ENCODE measurements at places on chromosomes 12 and 14.

- DNase-seq: peak; percentile 32
These were observed 7.6 kb upstream of the EXD2 start for GRCh38 chr14:69183735-69184134.

GRCh38 chr14:32377046-32377646, 48.0 kb downstream of the AKAP6 start:
- no peak for DNase-seq

GRCh38 chr12:122452701-122453285, 30.3 kb upstream of the CLIP1 start:
- no peak for DNase-seq

- DNase-seq: no peak
These were observed 506.4 kb downstream of the MED13L start for GRCh38 chr12:115771065-115771464.

- DNase-seq: peak; percentile 57
These were observed 22.3 kb downstream of the PLEKHG3 start for GRCh38 chr14:64726585-64726890.

- no peak for DNase-seq
These were observed 15.1 kb downstream of the EPYC start for GRCh38 chr12:90989686-90990111.

GRCh38 chr12:56118688-56119357, 757 bp downstream of the ZC3H10 start:
- no peak for DNase-seq

DNA sequence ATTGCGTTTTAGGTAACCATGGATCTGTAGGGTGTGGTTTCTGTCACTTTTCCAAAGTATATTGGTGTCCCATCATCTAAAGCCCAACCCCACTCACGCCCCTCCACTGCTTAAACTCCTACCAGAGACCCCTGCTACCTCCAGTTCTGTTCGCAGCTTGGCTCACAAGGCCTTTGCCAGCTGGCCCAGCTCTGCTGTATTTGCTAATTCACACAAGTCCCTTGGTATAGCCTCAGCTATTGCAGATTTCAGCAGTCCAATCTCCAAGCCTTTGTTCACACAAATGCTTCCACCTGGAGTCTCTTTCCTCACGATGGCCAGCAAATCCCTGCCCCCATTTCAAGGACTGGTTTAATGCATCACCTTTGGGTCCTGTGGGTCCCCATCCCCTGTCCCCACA, 24.2 kb downstream of the ISCA2 start:
- DNase-seq: no peak

GRCh38 chr14:89564286-89564957, 147.4 kb upstream of the FOXN3 start:
- peak; percentile 49 for DNase-seq

DNA sequence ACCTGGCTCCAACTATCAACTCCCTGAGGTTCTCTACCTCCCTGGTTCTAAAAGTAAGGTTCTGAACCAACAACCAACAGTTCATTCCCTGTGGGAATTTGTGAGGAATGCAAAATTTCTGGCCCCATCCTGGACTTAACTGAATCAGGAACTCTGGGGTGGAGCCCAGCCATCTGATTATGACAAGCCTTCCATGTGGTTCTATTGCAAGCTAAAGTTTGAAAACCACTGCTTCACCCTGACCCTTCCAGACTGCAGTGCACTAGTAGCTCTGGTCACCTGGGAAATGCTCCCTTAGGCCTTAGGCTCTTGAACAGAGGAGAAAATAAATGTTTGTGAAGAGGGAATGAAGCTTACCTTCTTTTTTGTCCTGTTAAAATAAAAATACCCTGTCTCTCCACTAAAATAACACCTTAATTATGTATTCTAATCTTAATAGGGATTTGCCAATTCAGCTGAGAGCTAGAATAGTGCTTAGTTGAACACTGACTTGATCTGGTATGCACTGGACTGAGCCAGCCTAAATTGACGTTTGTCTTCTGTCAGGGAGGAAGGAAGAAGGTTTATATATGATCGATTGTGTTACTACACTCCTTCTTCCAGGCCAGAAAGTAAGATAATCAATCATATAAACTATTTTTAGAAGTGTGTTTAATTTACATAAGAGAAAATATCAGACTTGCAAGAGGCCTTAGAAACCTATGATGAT, 39.1 kb upstream of the DDHD1 start:
- DNase-seq: no peak

GRCh38 chr14:65745396-65746190, 333.1 kb downstream of the FUT8 start:
- no peak for DNase-seq

DNA sequence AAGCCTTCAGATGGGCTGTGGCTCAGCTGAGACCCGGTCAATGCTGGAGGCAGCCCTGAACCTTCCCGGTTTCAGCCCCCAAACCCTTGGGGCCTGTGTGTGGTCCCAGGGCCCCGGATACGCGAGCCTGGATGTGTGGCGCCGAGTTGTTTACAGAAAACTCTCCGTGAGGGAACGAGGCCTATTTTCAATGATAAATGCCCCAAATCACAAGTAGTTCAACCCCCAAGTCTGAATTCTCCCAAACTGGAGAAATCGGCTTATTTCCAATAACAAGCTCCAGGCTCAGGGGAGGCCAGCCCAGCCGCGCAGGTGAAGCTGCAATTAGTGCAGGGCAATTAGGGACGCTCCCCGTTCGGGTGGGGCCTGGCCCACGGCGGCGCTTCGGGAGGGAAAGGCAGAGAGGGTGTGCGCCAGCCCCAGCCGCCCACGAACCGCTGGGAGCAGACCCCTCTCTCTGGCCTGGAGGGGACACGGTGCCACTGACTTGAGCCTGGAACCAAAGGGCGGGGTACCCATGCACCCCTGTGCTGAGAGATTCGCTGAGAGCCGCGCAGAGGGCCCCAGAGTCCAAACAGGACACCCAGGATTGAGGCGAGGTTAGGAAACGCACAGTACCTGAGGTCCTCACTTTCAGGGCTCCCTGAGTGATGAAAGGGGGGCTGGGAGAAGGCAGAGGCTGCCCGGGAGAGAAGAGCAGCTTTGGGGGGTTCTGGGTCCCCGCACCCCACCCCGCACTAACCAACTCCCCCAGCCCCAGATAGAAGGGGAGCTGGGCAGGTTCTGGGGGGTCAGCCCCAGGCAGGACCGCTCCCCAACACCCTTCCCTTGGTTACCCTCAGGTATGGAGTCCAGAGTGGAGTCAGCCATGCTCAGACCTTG, 14.2 kb upstream of the ANKRD9 start:
- no peak for DNase-seq

- DNase-seq: peak; percentile 25
These were observed 33.8 kb downstream of the DMAC2L start for GRCh38 chr14:50345846-50346422.

GRCh38 chr14:99272899-99273765, 1.1 kb upstream of the BCL11B start:
- DNase-seq: no peak

- peak; percentile 51 for DNase-seq
These were observed 64.0 kb downstream of the MON2 start for GRCh38 chr12:62530596-62530995.

DNA sequence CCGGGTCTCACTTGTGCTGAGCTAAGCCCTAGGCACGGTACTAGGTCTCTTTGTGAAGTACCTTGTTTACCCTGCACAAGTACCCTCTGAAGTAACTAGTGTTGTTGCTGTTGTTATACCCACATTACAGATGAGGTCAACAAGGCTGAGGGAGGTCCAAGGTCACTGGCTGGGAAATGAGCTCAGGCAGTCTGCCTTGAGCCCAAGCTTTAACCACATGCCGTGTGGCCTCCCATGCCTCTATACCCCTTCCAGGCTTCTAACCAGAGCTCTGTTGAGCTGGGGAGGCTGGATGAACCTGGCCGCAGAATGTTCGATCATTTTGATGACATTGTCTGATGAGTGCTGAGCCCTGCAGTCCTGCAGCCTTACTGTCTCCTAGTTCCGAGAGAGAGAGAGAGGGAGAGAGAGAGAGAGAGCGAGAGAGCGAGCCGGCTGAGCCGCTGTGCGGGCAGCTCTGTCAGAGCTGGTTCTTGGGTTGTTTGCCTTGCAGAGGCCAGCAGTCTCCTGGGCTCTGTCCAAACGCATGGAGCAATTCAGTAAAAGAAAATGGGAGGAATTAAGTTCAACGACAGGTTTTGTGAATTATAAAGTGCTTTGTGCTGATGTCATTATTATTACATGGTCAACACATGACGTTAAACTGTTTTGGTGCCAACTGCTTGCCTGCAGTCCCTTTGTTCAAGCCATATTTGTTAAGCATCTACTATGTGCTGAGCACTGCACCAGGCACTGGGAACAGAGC, 13.1 kb downstream of the JDP2 start:
- DNase-seq: peak; percentile 68

DNA sequence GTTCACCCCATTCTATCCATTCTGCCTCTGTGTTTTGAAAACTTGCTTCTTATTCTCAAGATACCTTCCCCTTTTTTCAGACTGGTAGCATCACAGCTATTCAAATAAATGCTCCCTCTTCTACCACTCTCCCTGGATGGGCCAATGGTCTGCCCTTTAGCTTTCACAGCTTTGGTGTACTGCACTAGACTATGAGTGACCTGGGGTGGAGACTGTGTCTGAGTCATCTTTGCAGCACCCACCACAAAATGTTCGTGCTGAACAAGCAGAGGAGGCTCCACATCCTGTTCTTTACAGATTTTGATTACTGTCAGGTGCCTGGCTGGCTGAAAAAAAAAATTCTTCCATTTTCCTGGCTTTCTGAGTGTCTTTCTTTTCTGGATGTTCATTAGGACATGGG, 1104.1 kb upstream of the TMEM132C start:
- peak; percentile 77 for DNase-seq

DNA sequence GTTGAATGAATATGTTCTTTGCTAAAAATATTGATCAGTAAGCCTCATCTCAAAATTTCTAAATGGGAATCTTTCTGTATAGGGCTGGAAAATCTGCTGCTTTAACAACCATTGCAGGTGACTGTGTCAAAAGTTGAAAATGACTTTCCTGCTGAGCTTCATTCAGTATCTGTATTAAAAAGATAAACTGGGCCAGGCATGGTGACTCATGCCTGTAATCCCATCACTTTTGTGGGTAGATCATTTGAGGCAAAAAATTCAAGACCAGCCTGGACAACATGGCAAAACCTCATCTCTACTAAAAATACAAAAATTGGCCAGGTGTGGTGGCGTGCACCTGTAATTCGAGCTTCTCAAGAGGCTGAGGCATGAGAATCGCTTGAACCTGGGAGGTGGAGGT, 213.7 kb upstream of the SYT10 start:
- DNase-seq: no peak

- peak; percentile 84 for DNase-seq
These were observed at the start of gene SLC6A15 for GRCh38 chr12:84912198-84913128. SLC6A15 (minus strand) TSS chr12:84912799; CDS start chr12:84892120, 20,679 bp downstream.

- peak; percentile 22 for DNase-seq
These were observed 12.3 kb downstream of the DENND5B start for GRCh38 chr12:31578632-31579031.

GRCh38 chr12:86838711-86839110, 582.5 kb upstream of the MGAT4C start:
- peak; percentile 3 for DNase-seq

DNA sequence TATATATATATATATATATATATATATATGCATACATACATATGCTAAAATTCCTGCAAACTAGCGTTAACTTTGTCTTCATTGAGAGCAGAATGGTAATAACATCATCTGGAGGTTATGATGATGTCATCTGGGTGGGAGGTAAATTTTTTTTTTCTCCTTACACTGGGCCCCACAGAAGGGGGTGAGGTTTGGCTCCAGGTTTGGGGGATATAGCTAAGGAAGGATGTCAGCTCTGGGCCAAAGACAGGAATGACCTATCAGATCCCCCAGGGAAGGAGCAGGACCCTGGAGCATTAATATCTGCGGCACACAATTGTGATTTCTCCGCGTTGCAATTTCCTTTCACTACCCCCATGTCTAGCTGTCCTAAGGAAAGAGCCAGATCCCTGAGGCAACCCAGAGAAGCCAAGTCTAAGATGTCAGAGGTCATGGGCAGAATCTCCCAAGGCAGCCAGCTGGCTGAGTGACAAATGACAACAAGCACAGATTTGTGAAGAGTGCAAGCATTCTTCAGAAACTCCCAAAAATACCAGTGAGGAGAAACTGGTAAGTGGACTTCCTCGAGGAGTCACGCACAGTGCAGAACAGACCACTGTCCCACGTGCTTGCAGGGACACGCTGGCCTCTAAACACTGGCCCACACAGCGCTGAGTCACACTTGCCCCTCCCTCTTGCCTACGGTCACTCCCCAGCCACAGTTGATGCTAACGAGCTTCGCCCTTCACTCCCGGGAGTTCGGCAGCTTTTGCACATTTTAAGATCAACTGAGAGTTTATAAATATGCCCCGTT, 9.9 kb downstream of the UBC start:
- DNase-seq: peak; percentile 77

- DNase-seq: no peak
These were observed at the start of gene RBP5 for GRCh38 chr12:7128681-7129286. RBP5 (minus strand) TSS chr12:7128889; CDS start chr12:7128775, 114 bp downstream.

GRCh38 chr12:42483521-42483790, 106.1 kb downstream of the PRICKLE1 start:
- DNase-seq: no peak

GRCh38 chr14:90354551-90355298, 23.0 kb upstream of the NRDE2 start:
- no peak for DNase-seq

- DNase-seq: no peak
These were observed 9.2 kb upstream of the APOLD1 start for GRCh38 chr12:12776261-12776660.

DNA sequence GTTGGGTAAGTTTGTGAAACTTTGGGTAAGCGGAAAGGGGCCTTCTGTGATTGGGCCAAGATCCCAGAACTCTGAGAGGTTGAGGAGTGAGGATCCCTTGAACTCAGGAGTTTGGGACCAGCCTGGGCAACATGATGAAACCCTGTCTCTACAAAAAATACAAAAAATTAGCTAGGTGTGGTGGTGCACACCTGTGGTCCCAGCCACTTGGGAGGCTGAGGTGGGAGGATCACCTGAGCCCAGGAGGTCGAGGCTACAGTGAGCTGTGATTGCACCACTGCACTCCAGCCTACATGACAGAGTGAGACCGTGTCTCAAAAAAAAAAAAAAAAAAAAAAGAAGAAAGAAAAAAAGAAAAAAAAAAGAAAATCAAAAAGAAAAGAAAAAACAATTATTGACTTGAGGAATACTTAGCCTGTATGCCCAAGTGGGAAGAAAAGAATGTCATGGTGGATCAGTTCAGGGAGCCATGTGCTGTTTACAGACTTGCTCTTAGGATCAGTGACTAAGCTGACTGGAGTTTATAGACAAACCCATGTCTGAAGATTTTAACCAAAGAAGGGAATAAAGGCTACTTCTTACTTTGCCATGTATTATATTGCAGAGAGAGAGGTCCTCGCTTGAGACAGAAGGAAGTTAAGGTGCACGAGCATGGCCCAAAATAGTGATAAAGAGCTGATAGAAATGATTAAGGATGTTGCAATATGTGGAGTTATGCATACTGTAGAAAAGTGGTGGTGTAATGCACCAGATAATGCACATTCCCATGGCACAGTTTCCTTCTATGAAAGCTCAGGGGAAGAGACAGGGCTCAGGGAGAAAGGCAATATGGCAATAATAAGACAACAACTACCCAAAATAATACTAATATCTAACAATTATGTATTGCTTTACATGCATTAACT, 881 bp downstream of the HSD17B6 start:
- DNase-seq: no peak

- DNase-seq: no peak
These were observed 406 bp downstream of the PARP2 start for GRCh38 chr14:20343862-20344220.

GRCh38 chr12:52628111-52628507, 9.8 kb upstream of the KRT73 start:
- DNase-seq: no peak

Data from astrocyte of the spinal cord (primary cell).